ENCODE measurements at places on chromosomes 5 and 9. TPM values are rescaled to one million over a fixed set of nuclear protein-coding genes. Genes with fewer than 3 reads are reported as not detected.

DNA sequence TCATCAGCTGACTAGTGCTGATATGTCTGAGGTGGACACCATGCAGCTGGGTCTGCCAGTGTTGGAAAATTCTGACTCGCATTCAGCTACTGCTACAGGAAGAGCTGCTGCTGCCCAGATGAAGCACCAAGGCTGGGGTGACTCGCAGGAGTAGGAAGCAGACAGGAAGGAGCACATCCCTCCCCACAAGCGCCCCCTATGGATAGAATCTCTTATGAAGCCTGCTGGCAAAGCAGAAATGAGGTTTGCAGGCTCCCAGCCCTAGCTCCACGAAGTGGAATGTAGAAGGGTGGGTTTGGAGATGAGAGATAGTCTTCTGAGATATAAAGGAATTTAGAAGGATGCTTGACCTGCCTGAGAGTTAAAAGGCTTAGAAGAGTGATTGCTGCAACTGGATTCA lies 443.0 kb downstream of the ACTL7B start:
- no peaks in the 10 kb centered on the region for H3K27me3 ChIP-seq
- H3K27ac ChIP-seq: no peak overlapping the region
- no peaks in the 10 kb centered on the region for H3K36me3 ChIP-seq
- no peak for DNase-seq
- no peaks in the 10 kb centered on the region for H3K4me1 ChIP-seq

- no peak for DNase-seq
- H3K27ac ChIP-seq: no peak overlapping the region
- H3K36me3 ChIP-seq: peaks cover 21% of the 10 kb centered on the region
- H3K27me3 ChIP-seq: no peaks in the 10 kb centered on the region
Measured at GRCh38 chr5:62572918-62573514, 5.6 kb upstream of the LRRC70 start.

DNA sequence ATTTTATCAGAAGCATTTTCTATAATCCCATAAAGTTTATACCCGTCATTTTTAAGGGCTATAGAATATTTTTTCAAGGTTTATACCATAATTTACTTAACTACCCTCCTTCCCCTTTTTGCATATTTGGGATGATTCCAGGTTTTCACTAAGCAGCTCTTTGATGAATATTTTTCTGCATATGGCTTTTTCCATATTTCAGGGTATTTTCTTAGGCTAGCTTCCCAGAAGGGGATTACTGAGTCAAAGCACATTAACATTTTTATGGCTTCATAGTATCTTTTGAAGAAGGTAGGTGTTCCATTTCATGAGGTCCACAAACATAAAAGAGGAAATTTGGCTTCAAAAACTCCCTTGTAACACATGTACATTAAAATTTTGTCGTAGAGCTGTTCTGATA lies 14.6 kb upstream of the COL15A1 start:
- no peak overlapping the region for H3K4me3 ChIP-seq
- no peaks in the 10 kb centered on the region for H3K4me1 ChIP-seq
- peaks cover 9% of the 10 kb centered on the region for H3K27me3 ChIP-seq

DNA sequence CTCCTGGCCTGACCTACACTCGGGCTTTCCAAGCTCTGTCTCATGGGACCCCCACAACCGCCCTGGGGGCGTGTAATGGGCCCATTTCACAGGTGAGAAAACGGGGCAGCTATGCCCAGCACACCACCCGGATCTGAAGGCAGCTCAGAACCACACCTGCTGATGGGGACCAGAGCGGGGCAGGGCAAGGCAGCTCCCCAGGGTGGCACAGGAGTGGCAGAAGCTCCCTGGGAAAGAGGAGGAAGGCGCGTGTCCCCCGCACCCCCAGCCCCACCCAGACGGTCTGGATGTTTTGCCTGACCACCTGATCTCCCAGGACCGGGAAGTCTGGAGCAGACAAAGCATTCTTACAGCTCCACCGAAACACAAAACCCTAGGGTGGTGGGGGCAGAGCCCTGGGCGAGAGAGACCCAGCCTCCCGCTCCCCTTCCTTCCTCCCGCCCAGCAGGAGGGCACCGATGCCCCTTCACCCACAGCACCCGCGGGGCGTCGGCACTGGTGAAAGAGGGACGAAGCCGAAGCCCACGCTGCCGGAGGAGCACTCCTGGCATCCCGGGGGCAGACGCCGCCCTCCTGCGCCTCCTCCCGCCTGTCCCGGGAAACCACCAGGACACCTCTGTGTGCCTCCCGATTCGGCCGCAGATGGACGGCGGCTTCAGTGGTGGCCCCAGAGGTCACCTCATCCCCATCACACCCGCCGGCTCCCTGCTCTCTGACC lies 14.5 kb downstream of the NOTCH1 start:
- no peak for DNase-seq
- peaks cover 25% of the 10 kb centered on the region for H3K4me1 ChIP-seq
- H3K36me3 ChIP-seq: peaks cover 6% of the 10 kb centered on the region
- H3K4me3 ChIP-seq: no peak overlapping the region

DNA sequence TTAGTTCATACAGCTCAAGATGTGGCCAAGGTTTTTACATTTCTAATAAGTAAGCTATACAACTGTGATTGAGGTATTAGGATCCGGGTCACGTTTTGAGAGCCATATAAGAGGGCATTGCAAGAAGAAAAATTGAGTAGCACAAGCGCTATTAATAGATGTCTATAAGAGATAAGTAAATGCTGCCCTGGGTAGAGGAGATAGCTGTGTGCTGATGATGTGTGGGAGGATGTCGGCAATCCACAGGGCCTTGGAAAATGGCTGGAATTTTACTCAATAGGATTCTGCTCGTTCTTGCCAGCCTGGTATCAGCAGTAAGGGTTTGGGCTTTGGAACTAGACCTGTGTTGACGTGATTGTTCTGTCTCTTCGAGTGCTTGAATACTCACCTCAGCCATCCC lies 41.6 kb downstream of the CSF1R start:
- H3K36me3 ChIP-seq: peaks cover 73% of the 10 kb centered on the region
- no peak overlapping the region for H3K4me3 ChIP-seq
- peak overlapping the region; percentile 4 for H3K27ac ChIP-seq

GRCh38 chr9:72665421-72665820 lies 144.0 kb downstream of the TMC1 start:
- H3K36me3 ChIP-seq: no peaks in the 10 kb centered on the region
- H3K4me1 ChIP-seq: no peaks in the 10 kb centered on the region
- no peak overlapping the region for H3K4me3 ChIP-seq
- no peak for DNase-seq
- H3K27ac ChIP-seq: no peak overlapping the region
- peaks cover 4% of the 10 kb centered on the region for H3K27me3 ChIP-seq

DNA sequence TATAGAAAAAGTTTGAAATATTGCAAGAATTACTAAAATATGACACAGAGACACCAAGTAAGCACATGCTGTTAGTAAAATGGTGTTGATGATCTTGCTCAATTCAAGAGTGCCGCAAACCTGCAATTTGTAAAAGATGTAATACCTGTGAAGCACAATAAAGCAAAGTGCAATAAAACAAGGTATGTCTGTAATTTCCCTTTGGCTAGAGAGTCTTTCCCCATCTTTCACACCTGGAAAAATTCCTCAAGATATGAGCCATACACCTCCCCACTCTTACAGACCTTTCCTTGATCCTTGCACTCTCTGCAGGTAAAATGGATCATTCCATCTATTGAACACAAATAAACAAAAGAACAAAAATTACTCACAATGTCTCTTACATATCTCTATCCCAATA lies 597.8 kb downstream of the EFNA5 start:
- no peaks in the 10 kb centered on the region for H3K27me3 ChIP-seq
- H3K4me1 ChIP-seq: no peaks in the 10 kb centered on the region
- no peaks in the 10 kb centered on the region for H3K36me3 ChIP-seq

DNA sequence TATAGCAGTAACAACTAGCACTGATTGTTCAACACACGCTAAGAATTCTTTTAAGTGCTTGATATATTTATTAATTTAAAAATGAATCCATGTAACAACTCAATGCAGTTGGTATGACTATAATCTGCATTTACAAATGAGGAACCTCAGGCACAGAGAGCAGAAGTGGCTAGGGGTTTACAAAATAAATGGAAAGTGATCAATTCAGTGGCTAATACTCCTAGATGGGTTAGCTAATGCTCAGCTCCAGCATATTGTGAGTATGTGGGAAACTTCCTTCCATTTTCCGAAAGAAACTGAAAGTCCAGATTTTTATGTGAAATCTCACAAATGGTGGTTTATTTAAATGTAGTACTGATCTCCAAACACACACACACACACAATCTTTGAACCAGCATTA lies 128.0 kb downstream of the RFX3 start:
- H3K27ac ChIP-seq: peak overlapping the region; percentile 48
- peak overlapping the region; percentile 48 for H3K4me3 ChIP-seq
- no peaks in the 10 kb centered on the region for H3K27me3 ChIP-seq
- peaks cover 13% of the 10 kb centered on the region for H3K36me3 ChIP-seq
- peaks cover 10% of the 10 kb centered on the region for H3K4me1 ChIP-seq
- no peak for DNase-seq

GRCh38 chr9:115494393-115494792 lies 376.4 kb upstream of the TNC start:
- peaks cover 10% of the 10 kb centered on the region for H3K27me3 ChIP-seq
- no peaks in the 10 kb centered on the region for H3K4me1 ChIP-seq
- no peaks in the 10 kb centered on the region for H3K36me3 ChIP-seq
- no peak for DNase-seq

DNA sequence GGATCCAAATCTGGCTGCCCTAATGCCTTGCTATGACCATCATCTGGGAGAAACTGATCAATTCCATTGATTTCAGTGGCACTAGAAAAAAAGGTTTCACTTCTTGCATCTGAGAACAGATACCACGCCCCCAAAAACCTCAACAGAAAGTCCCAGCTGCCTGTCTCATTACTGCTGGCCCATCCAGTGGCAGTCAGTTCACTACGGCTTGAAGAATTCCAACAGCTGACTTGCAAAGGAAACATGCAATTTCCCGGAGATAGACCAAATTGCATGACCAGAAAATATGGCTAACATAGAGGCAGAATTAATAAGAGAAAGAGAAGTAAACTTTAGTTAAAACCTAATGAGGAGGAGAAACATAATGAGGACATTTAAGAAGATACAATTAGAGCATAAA lies 48.6 kb downstream of the UGCG start:
- peaks cover 6% of the 10 kb centered on the region for H3K27me3 ChIP-seq
- H3K4me3 ChIP-seq: no peak overlapping the region
- H3K4me1 ChIP-seq: peaks cover 18% of the 10 kb centered on the region
- H3K36me3 ChIP-seq: no peaks in the 10 kb centered on the region
- H3K27ac ChIP-seq: no peak overlapping the region

DNA sequence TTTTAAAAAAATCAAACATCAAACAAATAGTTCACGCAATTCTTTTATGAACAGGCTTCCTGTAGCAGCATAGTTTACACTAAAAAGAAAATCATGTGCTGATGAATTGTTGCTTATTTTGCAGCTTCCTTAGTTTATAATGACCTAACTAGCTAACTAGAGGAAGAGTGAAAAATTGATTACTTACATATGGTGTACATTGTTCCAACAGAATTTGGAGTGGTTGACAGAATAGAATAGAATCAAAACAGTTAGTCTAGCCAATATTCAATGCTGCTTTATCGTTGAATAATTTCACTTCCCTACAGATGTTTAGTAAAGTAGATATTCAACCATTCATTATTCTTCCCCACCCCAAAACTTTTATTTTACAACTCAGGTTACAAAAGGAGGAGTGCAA lies 4.2 kb downstream of the NMUR2 start:
- H3K27ac ChIP-seq: no peak overlapping the region
- DNase-seq: no peak
- H3K27me3 ChIP-seq: no peaks in the 10 kb centered on the region
- no peak overlapping the region for H3K4me3 ChIP-seq
- peaks cover 4% of the 10 kb centered on the region for H3K4me1 ChIP-seq
- no peaks in the 10 kb centered on the region for H3K36me3 ChIP-seq

DNA sequence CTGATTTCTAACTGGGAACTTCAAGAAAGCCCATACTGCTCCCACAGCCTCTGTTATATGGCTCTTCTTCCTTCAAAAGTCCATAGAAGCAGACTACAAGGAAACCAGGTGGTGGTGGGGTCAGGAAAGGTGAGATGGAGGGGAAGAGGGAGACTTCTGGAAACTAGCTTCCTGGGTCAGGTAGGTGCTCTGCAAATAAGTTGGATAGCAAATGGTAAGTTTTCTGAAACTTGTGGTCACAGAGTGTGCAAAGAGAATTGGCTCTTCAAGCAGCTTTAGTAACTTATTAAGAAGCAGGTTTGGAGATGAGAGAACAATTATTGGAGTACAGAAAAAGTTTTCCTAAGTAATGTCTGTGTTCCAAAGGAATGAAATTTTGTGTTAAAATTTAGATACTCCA lies 316.9 kb downstream of the ADGRV1 start:
- DNase-seq: no peak
- H3K4me3 ChIP-seq: no peak overlapping the region
- H3K4me1 ChIP-seq: peaks cover 2% of the 10 kb centered on the region
- H3K36me3 ChIP-seq: no peaks in the 10 kb centered on the region
- H3K27me3 ChIP-seq: peaks cover 30% of the 10 kb centered on the region

GRCh38 chr5:54309691-54310432 lies 511 bp downstream of the ARL15 start:
- peak overlapping the region; percentile 88 for H3K27ac ChIP-seq
- peak overlapping the region; percentile 88 for H3K4me3 ChIP-seq
- peaks cover 15% of the 10 kb centered on the region for H3K27me3 ChIP-seq
- DNase-seq: no peak
- H3K4me1 ChIP-seq: peaks cover 22% of the 10 kb centered on the region

GRCh38 chr5:32044939-32045338 lies 129.2 kb downstream of the GOLPH3 start:
- peaks cover 3% of the 10 kb centered on the region for H3K27me3 ChIP-seq
- no peaks in the 10 kb centered on the region for H3K4me1 ChIP-seq
- no peak overlapping the region for H3K4me3 ChIP-seq

DNA sequence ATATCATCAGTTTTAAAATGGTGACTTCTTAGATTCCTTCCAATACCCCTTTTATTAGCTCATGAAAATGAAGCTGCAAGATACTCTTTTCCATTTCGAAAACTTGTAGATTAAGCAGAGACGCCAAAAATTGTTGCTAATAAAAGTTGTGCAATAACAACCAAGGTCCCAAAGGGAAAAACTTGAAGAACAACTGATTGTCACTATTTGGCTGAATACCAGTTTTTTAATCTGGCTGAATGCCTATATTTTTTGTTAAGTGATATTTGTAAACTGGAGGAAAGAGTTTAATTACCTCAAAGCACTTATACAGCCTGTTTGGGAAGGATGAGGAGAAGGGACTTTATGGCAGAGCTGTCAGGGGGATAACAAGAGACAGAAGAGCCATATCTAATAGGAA lies 14.6 kb downstream of the C5orf58 start:
- H3K4me1 ChIP-seq: peaks cover 10% of the 10 kb centered on the region
- peaks cover 73% of the 10 kb centered on the region for H3K36me3 ChIP-seq
- no peak overlapping the region for H3K27ac ChIP-seq
- no peaks in the 10 kb centered on the region for H3K27me3 ChIP-seq
- H3K4me3 ChIP-seq: no peak overlapping the region
- DNase-seq: no peak

ADRB2 gene
- 0.37 TPM for total RNA-seq

GCNT1 gene
- total RNA-seq: 7.0 TPM

PHF24 gene
- total RNA-seq: 0.57 TPM

NUTM2F gene
- not detected for total RNA-seq

MEF2C gene
- total RNA-seq: 0.33 TPM

EQTN gene
- not detected for total RNA-seq

TMEM252 gene
- not detected for total RNA-seq

ANKH gene
- 46.7 TPM for total RNA-seq

ZBTB43 gene
- 10.6 TPM for total RNA-seq

PRLR gene
- total RNA-seq: not detected
